Activated naive CD4-positive, alpha-beta T cell treated with anti-CD3 and anti-CD28 coated beads, Interleukin-2, amount 10 ng/mL, durations not matched to agents 7 days and 5 days (primary cell): ENCODE measurements at places on chromosomes 16 and 17.

DNA sequence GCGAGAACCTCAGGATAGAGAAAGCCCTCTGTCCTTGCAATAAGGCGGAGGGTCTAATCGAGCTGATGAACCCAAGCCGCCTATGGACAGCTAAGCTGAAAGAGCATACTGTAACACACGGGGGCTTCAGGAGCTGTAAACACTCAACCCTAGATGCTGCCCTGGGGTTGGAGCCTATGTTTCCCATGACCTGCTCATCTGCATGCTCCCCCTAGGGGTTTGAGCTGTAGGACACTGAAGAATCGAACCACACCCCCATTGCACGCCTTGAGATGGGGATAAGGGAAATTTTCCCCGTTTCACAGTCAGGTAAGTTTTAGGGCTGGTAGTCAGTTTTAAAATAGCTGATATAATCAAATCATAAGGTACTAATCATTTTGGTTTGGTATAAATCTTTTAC lies 675.6 kb upstream of the CDH8 start:
- H3K4me3 ChIP-seq, result no peak overlapping the region
- H3K36me3 ChIP-seq, result no peaks in the 10 kb centered on the region
- H3K27me3 ChIP-seq, result no peaks in the 10 kb centered on the region
- no peak overlapping the region for H3K27ac ChIP-seq
- no peaks in the 10 kb centered on the region for H3K4me1 ChIP-seq

DNA sequence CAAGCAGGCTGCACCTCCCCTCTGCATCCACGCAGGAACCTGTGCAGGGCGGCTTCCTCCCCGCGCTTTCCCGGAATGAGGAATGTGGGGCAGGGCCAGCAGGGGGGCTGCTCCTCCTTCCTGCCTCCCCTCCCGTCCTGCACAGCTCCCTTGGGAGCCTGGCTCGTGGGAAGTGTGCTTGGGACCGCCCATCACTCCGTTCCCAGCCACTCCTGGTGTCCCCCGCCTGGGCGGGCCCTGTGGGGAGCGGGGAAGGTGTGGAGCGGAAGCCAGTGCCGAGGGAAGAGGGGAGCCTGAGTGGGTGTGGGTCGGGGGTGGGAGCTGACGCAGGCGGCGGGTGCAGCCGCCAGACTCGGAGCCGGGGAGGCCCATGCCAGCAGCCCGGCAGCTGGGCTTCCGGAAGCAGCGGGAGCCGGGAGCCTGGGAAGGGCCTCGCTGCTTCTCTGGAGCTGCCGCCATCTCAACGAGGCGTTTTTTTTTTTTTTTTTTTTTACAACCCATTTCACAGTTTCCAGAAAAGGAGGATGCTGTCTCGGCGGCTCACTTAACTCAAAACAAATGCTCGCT lies 24.1 kb downstream of the BAHCC1 start:
- peaks cover 16% of the 10 kb centered on the region for H3K27me3 ChIP-seq
- no peaks in the 10 kb centered on the region for H3K36me3 ChIP-seq
- no peak for DNase-seq

- no peaks in the 10 kb centered on the region for H3K27me3 ChIP-seq
- peaks cover 31% of the 10 kb centered on the region for H3K36me3 ChIP-seq
- DNase-seq, result no peak
- H3K4me3 ChIP-seq, result no peak overlapping the region
Observed at GRCh38 chr17:4007346-4008081, 43.3 kb upstream of the ATP2A3 start.

DNA sequence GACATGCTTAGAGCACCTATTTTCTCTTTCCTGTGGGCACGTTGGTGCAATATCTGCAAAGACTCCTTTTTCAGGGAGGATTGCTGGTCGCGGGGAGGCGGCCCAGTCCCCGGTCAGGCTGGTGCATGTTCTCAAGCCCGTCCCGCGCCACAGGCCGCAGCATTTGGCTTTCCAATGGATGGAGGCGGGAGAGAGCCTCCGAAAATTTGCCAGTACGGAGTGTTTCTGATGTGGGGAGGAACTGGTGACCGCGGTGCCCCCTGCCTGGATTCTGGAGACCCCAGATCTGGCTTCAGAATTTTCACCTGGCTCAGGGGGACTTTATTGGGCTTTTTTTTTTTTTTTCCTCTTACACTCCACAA lies 2.3 kb downstream of the CMIP start:
- peaks cover 18% of the 10 kb centered on the region for H3K36me3 ChIP-seq
- H3K27me3 ChIP-seq, result peaks cover 20% of the 10 kb centered on the region
- peaks cover 54% of the 10 kb centered on the region for H3K4me1 ChIP-seq
- H3K27ac ChIP-seq, result no peak overlapping the region

- no peaks in the 10 kb centered on the region for H3K36me3 ChIP-seq
- H3K4me3 ChIP-seq, result no peak overlapping the region
- DNase-seq, result no peak
- no peaks in the 10 kb centered on the region for H3K4me1 ChIP-seq
Observed at GRCh38 chr16:64478252-64478906, 643.5 kb downstream of the CDH11 start.

DNA sequence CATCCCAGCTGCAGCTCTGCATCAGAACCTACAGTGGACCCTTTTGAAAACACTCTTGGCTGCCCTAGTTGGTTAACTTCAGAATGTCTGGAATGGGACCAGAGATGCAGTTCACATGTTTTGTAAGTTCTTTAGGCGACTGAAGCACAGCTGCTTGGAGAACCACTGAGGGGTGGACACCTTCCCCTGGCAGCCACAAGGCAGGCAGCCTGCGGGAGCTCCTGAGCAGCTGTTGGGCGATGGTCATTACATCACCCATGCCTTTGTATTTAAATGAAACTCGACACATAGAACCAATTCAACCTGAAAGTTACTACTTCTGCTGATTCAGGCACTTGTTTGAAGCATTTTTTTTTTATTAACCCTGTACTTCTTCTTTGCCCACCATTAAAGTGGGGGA lies 151.5 kb downstream of the LGALS9B start:
- no peak for DNase-seq
- peaks cover 9% of the 10 kb centered on the region for H3K27me3 ChIP-seq
- no peak overlapping the region for H3K4me3 ChIP-seq
- H3K4me1 ChIP-seq, result peaks cover 4% of the 10 kb centered on the region
- H3K27ac ChIP-seq, result no peak overlapping the region

DNA sequence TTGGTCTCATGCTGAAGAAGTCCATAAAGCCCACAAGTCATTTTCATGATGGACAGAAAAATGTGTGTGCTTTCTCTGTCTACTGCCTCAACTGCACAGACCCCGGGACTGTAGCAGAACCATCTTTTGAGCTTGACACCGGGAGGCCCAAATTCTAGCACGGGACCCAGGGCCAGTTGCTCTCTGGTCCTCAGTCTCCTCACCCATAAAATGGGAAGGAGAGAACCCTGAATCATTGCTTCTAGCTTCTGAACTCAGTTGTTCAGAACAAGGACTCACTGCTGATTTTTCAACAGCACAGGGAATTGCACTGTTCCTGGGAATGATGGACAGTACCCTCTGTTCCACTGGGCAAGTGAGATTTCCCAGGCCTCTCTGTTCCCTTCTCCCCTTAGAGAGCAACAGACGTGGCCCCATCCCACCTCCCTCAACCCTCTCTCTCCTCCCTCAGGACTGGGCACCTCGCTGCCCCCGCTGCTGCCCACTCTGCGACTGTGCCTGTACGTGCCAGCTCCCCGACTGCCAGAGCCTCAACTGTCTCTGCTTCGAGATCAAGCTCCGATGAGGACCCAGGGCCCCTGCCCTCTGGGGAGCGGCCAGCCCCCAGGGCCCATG lies 2.2 kb upstream of the ALDOA start:
- H3K36me3 ChIP-seq, result peaks cover 29% of the 10 kb centered on the region
- H3K4me1 ChIP-seq, result peaks cover 26% of the 10 kb centered on the region
- H3K27me3 ChIP-seq, result peaks cover 4% of the 10 kb centered on the region
- peak overlapping the region; percentile 98 for H3K27ac ChIP-seq

GRCh38 chr16:83356266-83356665 lies 451.5 kb upstream of the HSBP1 start:
- H3K4me3 ChIP-seq, result no peak overlapping the region
- no peaks in the 10 kb centered on the region for H3K4me1 ChIP-seq
- DNase-seq, result no peak
- H3K36me3 ChIP-seq, result no peaks in the 10 kb centered on the region
- H3K27ac ChIP-seq, result no peak overlapping the region
- no peaks in the 10 kb centered on the region for H3K27me3 ChIP-seq
